ENCODE measurements at places on chromosomes 3 and 15. TPM values are rescaled to one million over a fixed set of nuclear protein-coding genes. Genes with fewer than 3 reads are reported as not detected.
A peak's percentile ranks its signal among the peaks of the same experiment; 100 is the strongest.

DNA sequence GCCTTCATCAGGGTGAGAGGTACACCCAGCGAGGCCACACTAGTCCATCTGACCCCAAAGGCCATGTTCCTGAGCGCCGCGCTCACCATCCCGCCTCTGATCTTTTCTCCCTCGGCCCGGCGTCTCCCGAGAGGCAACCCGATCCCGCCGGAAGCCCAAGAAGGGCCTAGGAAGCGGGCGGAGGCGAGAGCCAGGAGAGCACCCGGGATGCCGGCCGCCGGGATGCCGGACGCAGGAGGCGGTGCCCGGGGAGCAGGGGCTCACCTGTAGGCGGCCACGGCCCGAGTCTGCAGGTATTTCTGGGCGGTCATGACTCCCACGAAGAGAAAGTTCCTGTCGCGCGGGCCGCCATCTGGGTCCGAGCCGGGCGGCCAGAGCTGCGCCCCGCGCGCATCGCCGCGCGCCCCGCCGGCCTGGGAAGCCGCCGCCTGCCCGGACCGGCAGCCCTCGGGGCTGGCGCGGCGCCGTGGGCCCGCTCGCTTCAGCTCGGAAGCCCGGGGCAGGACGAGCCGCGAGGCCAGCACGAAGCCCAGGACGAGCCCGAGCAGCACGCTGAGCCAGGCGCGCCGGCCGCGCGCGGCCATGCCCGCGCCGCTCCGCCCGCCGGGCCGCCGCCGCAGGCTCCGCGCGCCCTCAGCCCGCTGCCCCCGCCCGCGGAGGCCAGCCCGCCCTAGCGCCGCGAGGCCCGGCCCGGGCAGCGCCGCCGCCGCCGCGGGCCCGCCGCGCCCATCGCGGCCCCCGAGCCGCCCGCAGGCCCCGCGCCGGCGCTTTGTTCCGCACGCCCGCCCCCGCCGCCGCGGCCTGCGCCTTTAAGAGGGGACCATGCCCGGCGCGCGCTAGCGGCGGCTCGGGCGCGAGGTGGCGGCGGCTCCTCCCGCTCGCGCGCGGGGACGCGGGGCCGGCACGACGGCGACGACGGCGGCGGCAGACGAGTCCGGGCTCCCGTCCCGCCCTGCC is 697 bp downstream of the CHSY1 start:
- peak; percentile 45 for DNase-seq

DNA sequence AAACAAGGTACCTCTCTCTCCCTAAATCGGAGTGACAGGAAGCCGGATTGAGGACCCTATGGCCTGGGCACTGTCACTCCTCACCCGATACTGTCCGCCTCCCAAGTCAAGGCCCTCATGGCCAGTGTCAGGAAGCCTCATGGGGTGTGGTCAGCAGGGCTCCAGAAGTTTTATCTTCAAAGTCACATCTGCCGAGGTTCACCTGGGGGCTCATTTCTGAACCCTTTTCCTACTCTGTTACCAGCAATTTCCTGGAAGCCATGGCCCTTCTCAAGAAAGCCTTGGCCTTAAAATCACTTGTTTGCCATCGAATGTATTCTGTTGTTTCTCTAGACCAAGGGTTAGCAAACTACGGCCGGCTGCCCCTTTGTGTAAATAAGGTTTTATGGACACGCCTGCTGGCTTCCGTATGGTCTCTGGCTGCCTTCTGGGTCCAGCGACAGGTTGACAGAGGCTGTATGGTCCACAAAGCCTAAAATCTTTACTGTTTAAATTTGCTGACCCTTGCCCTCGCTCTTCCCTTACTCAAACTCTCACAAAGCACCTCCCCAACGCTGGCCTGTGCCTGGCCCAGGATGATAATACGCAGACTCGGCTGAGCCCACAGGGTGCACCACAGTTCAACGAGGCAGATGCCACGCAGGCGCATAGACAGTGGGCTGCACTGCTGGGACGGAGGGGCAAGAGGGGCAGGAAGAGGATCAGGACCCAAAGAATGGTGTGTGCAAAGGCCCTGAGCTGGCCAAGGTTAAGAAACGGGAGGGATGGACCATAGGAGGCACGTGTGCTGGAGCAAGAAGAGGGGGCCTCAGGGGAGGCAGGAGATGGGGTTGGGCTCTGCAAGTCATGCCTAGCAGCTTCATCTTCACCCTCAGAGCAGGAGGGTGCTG is 24.7 kb upstream of the DUSP7 start:
- no peak for DNase-seq

SMCO1 gene
- not detected for total RNA-seq

NFKBIZ gene
- 190 TPM for total RNA-seq

DNA sequence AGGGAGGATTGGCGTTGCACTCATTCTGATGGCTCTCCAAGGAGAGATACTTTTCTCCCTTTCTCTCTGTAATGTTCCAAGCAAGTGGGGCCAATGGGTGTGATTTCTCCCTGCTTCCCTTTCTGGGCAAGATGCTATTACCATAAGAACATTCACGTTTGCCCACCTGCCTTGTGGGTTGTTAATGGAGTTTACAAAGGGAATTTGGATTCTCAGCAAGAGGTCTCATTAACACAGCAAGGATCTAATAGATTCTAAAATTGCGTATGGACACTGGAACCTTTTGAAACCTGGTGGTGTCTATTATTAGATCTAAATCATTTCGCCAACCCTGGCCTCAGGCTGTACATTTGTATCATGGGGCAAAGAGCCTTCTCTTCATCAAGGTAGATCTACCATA is 74.1 kb downstream of the SLCO3A1 start:
- no peak for DNase-seq

GOLGA8J gene
- not detected for total RNA-seq

CPN2 gene
- total RNA-seq, result not detected

DNA sequence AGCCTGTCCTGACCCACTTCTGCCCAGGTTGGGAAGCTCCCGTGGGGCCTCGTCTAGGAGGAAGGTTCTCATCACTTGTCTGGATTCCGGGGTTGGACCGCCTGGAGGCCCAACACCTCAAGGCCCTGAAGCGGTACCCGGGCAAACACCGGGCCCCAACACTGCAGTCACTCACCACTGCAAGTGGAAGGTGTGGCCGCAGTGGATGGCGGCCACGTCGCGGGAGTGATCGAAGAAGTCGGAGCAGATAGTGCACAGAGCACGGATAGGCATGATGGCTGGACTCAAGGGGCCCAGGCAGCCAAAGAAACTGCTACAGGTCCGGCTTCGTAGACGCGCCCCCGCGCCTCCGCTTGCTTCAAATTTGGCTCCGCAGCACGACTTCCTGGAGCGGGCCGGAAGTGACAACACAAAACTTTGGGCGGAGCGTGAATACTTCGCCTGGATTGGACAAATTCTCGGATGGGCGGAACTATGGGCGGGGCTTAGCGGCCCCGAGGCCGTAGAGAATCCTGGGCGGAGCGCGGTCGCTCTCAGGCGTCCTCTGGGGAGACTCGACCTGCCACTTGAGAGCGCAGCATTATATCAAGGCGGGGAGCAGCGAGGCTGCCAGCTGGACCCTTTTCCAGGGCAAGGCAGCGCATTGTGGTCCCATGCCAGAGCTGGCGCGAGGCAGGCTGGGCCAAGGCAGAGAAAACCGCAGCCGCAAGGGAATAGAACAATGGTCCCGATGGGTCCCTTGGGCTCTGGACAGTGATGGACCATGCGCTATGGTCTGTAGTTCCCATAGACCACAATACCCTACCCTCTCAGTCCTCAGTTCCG is at the start of gene TRAIP:
TRAIP (minus strand) TSS at position 384 of the 825 bp plus-strand sequence; CDS start at position 273, 111 bp downstream.
- no peak for DNase-seq

GHRL gene
- 127 TPM for total RNA-seq

DNA sequence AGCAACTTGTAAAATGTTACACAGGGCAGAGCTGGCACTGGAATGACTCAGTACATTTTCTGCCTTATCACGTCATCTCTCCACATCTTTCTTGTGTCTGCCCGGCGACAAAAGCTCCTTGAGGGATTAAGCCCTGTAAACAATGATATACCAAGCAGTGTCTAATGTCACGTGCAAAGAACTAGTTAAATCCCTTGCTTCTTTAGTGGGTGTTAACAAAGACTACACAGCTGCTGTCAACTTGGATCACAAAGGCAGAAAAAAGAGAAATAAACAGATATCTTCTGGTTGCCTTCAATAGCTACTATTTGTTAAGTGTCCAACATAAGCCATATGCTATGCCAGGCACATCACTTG is 48.1 kb upstream of the FRMD4B start:
- DNase-seq, result no peak

DNA sequence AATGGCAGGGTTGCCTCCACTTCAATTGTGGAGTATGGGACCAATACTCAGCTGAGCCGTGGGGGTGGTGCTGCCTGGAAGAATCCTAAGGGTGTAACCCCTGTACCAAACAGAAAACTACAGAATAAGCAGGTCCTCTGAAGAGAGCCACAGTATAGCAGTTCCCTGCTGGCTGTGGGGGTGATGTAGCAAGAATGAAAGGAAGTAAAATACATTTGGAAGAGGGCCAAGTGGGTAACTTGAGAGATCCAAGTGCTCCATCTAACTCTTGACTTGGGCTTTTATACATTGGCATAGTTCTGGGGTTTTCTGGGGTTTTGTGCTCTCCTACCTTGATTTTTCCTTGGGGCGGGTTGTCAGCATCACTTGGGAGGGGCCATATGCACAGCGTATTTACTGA is 341.4 kb downstream of the OTOL1 start:
- DNase-seq, result no peak

DNA sequence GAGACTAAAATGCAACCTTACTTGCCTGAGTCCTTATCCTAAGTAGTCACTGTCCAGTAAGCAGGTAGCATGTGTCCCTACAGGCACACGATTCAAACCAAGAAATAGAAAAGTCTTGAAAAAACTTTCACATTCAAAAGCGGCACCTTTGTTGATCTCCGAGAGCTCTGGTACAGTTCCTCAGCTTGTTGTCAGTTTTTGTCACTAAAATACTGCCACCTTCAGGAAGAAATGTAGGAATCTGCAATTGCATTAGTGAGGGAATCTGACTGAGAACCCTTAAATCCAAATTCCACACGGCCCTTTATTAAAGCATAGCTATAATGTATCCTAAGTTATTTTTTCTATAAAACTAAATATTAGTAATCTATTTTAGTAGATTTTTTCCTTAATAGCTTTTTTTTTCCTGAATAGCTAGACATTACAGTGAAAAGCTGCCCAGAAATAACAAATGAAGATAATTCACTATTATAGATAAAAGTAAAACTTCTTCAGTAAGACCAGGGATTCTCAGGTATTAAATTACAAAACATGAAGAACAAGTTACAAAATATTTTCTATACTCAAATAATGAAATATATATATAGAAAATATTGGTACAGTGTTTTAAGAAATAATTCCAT is 44.0 kb downstream of the CCDC54 start:
- DNase-seq, result peak; percentile 81

- DNase-seq, result no peak
Measured at GRCh38 chr3:62995530-62995929, 120.3 kb upstream of the CADPS start.

GRCh38 chr15:68400066-68400456 is 31.9 kb downstream of the ITGA11 start:
- no peak for DNase-seq

SENP8 gene
- total RNA-seq, result not detected

- DNase-seq, result no peak
Measured at GRCh38 chr3:115828401-115828800, 205.1 kb downstream of the GAP43 start.

DNA sequence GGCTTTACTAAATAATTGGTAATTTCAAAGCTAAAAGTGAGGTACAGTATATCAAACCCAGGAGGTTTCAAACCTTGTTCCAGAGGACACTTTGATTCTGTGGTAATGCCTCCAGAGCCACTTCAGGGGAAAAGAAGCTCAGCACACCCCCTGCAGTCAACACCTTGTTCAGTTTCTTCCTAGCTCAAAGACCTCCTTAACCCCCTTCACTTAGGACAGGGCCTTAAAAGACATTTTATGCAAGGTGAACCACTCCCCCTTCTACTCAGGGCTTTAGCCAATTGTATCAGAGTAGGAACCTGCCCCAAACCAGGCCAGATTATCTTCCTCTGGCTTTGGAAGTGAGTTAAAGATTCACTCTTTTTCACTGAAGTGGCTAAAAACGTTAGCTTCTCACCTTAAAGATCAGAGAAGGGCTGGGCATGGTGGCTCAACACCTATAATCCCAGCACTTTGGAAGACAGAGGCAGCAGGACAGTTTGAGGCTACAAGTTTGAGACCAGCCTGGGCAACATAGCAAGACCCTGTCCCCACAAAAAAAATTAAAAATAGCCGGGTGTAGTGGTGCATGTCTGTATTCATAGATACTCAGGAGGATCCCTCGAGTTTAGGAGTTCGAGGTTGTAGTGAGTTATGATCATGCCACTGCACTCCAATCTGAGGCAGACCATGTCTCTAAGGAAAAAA is 3.4 kb downstream of the DENND6A start:
- no peak for DNase-seq

Data from stomach (tissue), 19 donors.